DMS79 treated with DMSO at 0.1 percent for 48 hours (cell line): ENCODE measurements at places on chromosomes 11 and 22.

- DNase-seq: no peak
Observed at GRCh38 chr11:10892250-10892649, 34.4 kb upstream of the ZBED5 start.

GRCh38 chr11:107042748-107043147 is 24.5 kb upstream of the GUCY1A2 start:
- DNase-seq: no peak

GRCh38 chr22:36212901-36213300 is 11.3 kb upstream of the APOL4 start:
- no peak for DNase-seq

DNA sequence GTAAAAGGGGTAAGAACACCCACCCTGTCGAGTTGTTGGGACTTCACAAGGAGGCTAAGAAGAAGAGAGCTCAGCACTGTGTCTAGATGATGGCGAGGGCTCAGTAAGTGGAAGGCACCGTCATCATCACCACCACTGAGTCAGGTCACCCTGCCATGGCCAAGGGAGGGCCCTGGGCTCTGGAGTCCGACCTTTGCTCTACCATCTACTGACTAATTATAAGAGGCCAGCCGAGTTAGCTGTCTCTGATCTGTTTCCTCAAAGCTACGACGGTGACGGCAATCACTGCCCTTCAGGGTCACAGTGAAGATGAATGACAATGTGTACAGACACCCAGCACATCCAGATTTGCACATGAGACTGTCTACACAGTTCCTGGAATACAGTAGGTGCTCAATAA is 29.3 kb downstream of the KIAA0930 start:
- no peak for DNase-seq
